ENCODE measurements at places on chromosomes 3 and 15.

DNA sequence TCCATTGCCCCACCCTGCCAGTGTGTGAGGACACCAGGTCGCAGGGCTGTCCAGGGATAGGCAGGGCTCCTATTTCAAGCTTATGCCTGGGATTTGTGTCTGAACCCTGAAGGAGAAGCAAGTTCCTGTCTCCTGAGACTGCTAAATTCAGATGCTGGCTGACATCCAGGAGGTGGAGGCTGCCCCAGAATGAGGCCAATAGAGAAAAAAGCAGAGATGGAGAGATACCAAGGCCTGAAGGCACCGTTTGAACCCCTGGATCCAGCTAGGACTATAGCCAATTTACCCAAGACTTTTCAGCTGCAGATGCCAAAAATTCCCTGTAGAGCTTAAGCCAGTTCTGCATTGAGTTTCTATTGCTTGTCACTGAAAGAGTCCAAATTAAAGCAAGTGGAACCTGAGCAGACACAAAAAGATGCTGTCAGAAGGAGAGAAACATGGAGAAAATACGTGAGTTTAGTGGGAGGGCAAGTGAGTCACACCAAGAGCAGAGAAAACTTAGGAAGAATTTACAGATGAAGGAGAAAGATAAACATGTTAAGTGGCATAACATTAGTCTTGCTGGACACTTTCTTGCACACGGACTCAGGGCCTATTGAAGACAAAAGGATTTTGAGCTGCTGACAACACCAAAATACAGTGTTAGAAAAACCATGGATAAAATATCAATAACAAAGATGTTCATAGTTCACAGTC, 148.6 kb downstream of the CNTN3 start:
- DNase-seq, result no peak

DNA sequence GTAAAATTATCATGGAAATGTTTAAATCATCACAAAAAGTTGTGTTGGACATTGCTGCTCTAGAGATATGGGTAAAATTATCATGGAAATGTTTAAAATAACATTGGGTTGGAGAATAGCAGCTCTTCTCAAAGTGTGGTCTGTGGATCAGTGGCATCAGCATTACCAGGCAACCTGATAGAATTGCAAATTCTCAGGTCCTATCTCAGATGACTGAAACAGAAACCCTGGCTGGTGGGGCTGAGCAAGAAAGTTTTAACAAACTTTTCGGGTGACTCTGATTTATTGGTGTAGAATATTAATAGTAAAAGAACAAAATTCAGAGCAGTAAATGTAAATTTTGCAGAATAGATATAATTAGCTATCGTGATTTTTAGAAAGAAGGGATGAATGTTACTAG, 28.9 kb downstream of the NXPE3 start:
- no peak for DNase-seq

- DNase-seq, result no peak
Observed at GRCh38 chr3:79521221-79521848, 246.5 kb downstream of the ROBO1 start.

GRCh38 chr15:38369936-38370478, 83.9 kb upstream of the FAM98B start:
- DNase-seq, result no peak

- no peak for DNase-seq
Observed at GRCh38 chr15:78076231-78077052, 1.1 kb downstream of the TBC1D2B start.
